ENCODE measurements at places on chromosomes 2 and 18.

DNA sequence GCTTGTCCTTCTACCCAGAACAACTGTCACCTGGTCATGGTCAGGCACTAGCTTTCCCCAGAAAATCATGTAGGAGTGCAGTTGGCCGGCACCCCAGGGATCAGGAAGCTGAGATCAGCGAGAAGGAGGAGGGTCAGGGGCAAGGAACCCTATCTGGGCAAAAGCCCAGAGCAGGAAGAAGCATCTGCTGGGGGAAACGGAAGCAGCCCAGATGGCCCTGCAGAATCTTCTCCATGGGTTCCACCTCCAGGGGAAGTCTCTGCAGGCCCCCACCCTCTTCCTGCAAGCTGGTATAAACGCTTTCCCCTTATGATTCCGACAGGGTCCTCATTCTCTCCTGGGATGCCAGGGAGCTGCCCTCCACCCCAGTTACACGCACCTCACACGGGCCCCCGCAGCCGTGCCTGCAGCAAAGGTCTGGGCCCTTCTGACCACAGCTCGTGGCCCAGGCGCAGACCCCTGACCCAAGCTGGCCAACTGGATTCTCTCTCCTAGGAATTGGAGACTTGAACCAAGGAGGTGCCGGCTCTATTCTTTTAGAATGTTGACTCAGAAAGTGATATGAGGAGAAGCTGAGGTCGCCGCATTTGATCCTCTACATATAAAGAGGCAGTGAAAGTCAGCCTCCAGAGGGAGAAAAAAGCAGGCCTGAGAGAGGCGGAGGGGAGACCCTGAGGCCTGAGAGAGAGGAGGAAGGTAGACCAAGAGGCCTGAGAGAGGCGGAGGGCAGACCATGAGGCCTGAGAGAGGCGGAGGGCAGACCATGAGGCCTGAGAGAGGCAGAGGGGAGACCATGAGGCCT lies 71.0 kb downstream of the STPG4 start:
- H3K36me3 ChIP-seq, result no peaks in the 10 kb centered on the region
- no peaks in the 10 kb centered on the region for H3K4me1 ChIP-seq
- H3K27ac ChIP-seq, result no peak overlapping the region
- no peaks in the 10 kb centered on the region for H3K27me3 ChIP-seq

GRCh38 chr18:70374154-70374553 lies 85.3 kb downstream of the SOCS6 start:
- no peaks in the 10 kb centered on the region for H3K4me1 ChIP-seq
- no peak overlapping the region for H3K27ac ChIP-seq
- H3K36me3 ChIP-seq, result no peaks in the 10 kb centered on the region
- DNase-seq, result no peak

DNA sequence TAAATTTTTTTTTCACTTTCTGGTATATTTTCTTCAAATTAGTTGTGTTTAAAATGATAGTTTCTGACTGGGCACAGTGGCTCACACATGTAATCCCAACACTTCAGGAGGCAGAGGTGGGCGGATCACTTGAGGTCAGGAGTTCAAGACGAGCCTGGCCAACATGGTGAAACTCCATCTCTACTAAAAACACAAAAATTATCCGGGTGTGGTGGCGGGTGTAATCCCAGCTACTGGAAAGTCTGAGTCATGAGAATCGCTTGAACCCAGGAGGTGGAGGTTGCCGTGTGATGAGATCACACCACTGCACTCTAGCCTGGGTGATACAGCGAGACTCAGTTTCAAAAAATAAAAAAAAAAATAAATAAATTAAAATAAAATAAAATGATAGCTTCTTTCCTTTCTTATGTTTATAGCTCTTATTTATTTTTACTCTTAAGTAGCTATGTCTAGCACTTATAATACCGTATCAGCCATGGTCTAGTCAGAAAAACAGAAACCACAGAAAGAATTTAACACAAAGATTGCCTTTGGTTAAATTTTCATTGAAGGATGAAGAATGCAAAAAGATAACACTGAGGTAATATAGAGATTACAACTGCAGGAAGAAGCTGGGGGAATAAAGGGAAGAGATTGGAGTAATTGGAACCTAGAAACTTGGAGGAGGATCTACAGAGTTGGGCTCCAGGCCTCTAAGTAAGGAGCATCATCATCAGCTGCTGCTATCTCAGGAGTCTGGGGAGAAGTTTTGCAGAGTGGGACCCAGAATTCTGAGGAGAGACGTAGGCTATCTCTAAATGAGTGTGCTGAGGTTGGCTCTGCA lies 54.7 kb upstream of the MBOAT2 start:
- DNase-seq, result no peak
- H3K4me3 ChIP-seq, result no peak overlapping the region
- H3K4me1 ChIP-seq, result no peaks in the 10 kb centered on the region
- no peak overlapping the region for H3K27ac ChIP-seq
- H3K27me3 ChIP-seq, result no peaks in the 10 kb centered on the region
- H3K36me3 ChIP-seq, result no peaks in the 10 kb centered on the region

DNA sequence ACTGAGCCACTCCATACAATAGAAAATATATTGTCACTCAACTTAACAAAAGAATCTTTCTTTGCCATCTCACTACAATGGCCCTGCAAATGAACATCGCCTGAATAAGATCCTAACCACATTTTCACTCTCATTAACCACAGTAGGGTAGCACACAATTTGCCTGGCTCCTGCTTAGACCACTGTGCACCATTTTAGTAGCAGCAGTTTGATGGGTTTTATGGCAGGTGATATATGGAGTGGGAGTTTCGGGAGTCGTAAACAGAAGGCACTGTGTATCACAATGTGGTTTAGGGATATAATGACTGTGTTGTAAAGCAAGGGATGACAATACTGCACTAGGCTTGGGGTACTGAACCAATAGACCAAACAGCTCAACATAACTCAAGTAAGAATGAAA lies 617.4 kb downstream of the BCL11A start:
- no peak for DNase-seq
- H3K27me3 ChIP-seq, result no peaks in the 10 kb centered on the region
- H3K36me3 ChIP-seq, result no peaks in the 10 kb centered on the region
- no peaks in the 10 kb centered on the region for H3K4me1 ChIP-seq
- no peak overlapping the region for H3K27ac ChIP-seq

GRCh38 chr2:158499383-158499782 lies 42.6 kb downstream of the PKP4 start:
- H3K4me1 ChIP-seq, result peaks cover 2% of the 10 kb centered on the region
- no peaks in the 10 kb centered on the region for H3K36me3 ChIP-seq
- no peak for DNase-seq
- H3K27me3 ChIP-seq, result no peaks in the 10 kb centered on the region
- no peak overlapping the region for H3K27ac ChIP-seq

GRCh38 chr18:45666006-45666405 lies 50.7 kb downstream of the SLC14A2 start:
- H3K27ac ChIP-seq, result no peak overlapping the region
- H3K27me3 ChIP-seq, result no peaks in the 10 kb centered on the region
- DNase-seq, result no peak
- H3K36me3 ChIP-seq, result no peaks in the 10 kb centered on the region

- peaks cover 28% of the 10 kb centered on the region for H3K4me1 ChIP-seq
- no peak overlapping the region for H3K27ac ChIP-seq
- no peaks in the 10 kb centered on the region for H3K36me3 ChIP-seq
- H3K4me3 ChIP-seq, result peak overlapping the region; percentile 36
Measured at GRCh38 chr2:170818036-170818751, 1.5 kb downstream of the GAD1 start.

DNA sequence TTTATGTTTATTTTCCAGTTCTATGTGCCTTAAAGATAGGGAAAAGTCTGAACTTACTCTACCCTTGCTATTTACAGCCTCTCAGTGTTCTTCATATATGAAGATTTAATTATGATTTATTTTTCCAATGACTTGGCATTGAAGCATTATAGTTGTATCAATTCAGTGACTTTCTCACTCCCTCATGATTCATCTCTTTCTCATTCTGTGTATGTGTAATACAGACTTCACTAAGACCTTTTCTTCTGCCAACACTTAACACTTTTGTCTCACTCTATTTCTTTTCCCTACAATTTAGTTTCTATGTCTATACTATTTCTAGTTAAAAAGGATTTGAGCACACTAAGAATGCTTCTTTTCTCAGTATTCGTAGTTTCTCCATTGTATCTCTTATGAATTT lies 1470.3 kb upstream of the ACVR2A start:
- DNase-seq, result no peak
- no peak overlapping the region for H3K27ac ChIP-seq
- no peaks in the 10 kb centered on the region for H3K27me3 ChIP-seq
- H3K36me3 ChIP-seq, result no peaks in the 10 kb centered on the region

DNA sequence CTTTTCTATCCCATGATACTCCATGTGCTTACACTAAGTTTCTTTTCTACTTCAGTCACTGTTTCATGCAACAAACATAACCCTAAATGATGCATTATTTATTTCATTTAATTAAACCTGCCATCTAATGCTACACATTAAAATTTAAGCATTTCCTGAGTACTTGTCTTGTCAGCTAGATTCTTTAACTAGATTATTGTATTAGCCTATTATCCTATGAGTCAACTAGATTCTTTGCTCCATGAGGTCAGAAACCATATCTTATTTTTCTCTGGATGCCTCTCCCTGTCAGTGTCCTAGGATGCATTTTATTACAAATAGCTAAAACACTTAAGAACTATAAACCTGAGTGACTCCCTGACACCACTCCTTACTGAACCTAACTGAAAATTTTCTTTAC lies 652.4 kb downstream of the SLC4A3 start:
- no peaks in the 10 kb centered on the region for H3K27me3 ChIP-seq
- no peak for DNase-seq
- no peaks in the 10 kb centered on the region for H3K36me3 ChIP-seq
- no peak overlapping the region for H3K4me3 ChIP-seq
- no peak overlapping the region for H3K27ac ChIP-seq

DNA sequence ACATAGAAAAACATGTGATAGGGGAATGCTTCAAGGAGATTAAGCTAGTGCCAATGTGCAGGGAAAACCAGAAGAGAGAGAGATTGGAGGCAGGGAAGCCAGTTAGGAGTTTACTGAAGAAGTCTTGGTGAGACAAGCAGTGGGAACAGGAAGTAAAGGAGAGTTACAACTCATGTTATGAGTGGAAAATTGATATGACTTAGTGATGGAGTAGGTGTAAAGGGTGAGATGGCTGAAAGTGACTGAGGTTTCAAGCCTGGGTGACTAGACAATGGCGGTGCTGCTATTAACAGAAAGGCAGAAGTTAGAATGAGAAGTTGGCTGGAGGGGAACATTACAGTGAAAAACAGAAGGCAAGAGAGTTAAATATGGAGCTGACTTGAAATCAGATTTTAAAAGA lies 16.5 kb downstream of the DOK1 start:
- H3K27ac ChIP-seq, result no peak overlapping the region
- H3K4me3 ChIP-seq, result no peak overlapping the region
- no peaks in the 10 kb centered on the region for H3K4me1 ChIP-seq

DNA sequence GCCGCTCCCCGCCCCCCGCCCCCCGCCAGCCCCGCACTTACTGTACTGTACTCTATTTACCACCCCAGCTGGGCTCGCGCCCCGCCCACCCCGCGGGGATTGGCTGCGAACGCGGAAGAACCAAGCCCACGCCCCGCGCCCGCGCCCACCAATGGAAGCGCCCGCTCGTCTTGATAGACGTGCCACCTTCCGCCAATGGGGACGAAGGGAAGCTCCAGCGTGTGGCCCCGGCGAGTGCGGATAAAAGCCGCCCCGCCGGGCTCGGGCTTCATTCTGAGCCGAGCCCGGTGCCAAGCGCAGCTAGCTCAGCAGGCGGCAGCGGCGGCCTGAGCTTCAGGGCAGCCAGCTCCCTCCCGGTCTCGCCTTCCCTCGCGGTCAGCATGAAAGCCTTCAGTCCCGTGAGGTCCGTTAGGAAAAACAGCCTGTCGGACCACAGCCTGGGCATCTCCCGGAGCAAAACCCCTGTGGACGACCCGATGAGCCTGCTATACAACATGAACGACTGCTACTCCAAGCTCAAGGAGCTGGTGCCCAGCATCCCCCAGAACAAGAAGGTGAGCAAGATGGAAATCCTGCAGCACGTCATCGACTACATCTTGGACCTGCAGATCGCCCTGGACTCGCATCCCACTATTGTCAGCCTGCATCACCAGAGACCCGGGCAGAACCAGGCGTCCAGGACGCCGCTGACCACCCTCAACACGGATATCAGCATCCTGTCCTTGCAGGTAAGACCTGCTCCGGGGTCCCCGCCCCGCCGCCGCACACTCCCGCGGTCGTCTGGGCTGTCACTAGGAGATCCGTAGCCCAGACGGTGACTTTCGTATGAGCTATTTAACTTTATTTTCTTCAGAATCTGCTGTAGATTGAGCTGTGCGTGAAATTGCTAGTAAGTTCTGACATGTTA lies at the start of gene ID2:
ID2 (plus strand) TSS at position 271 of the 907 bp plus-strand sequence; CDS start at position 381, 110 bp downstream.
- peak within 1 kb of the TSS; percentile 97 for H3K27ac ChIP-seq
- H3K27me3 ChIP-seq, result no peaks in the 10 kb centered on the region
- H3K4me1 ChIP-seq, result peaks cover 5% of the 10 kb centered on the region
- no peaks in the 10 kb centered on the region for H3K36me3 ChIP-seq
- peak within 1 kb of the TSS; percentile 64 for H3K4me3 ChIP-seq

DNA sequence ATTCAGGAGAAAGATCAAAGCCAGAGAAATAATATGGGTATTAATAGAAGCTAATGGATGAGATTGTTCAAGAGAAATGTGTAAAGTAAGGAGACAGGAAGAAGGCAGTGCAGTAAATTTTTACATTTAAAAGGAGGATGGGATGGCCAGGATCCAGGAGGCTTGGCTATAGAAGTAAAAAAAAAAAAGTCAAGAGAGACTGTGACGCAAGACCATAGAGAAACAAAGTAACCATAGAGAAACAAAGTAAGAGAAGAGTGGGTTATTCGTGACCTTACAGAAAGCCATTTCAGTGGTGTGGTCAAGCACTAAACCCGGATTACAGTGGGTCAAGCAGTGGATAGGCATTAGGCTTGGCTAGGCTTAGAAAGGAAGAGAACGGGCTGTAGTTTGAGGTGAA lies 10.5 kb upstream of the FAM171B start:
- no peak for DNase-seq
- no peaks in the 10 kb centered on the region for H3K36me3 ChIP-seq
- no peak overlapping the region for H3K27ac ChIP-seq
- no peak overlapping the region for H3K4me3 ChIP-seq

DNA sequence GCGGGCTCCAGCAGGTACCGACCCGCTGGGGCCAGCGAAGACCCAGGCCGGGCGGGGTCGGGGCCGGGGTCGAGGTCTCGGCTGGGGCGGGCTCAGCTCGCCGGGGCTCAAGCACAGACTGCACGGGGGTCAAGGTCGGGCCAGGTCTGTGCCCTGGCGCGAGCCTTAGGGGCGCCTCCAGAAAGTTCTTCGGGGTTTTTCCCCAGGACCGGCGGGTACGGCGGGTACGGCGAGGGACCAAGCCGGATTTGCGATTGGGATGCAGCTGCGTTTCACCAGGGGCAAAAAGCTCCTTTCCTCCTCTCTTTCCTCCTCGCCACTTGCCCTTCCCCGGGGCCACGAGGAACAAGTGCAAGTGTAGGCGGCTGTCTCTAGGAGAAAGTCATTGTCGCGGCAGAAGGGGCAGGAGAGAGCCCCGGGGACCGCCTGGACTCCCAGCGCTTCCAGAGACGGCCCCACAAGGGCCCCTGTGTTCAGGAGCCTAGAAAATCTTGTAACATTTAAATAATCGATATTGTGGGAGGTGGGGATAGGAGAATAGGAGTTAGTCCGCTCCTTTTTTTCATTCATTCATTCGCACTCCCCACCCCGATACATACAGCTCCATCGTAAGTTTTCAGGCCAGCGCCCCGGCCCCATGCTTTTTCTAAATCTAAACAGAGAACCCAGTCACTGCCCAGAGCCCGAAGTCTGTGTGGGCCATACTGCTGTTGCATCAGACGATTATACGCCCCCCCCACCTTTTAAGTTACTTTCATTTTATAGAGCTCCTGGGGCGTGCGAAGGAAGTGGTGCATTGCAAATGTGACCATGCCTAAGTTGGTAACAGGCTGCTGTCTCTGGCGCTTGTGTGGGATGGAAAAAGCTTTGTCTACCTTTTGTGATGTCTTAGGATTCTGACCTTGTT lies 679 bp downstream of the PMAIP1 start:
- H3K4me1 ChIP-seq, result no peaks in the 10 kb centered on the region
- H3K36me3 ChIP-seq, result no peaks in the 10 kb centered on the region
- peak; percentile 33 for DNase-seq
- peak overlapping the region; percentile 50 for H3K4me3 ChIP-seq
